GOT3 (cell line): ENCODE measurements at places on chromosomes 4 and X.

GRCh38 chrX:47651043-47651905, 911 bp upstream of the ELK1 start:
- no peak for DNase-seq

- DNase-seq = no peak
Observed at GRCh38 chr4:683982-684622, 4.8 kb downstream of the SLC49A3 start.

DNA sequence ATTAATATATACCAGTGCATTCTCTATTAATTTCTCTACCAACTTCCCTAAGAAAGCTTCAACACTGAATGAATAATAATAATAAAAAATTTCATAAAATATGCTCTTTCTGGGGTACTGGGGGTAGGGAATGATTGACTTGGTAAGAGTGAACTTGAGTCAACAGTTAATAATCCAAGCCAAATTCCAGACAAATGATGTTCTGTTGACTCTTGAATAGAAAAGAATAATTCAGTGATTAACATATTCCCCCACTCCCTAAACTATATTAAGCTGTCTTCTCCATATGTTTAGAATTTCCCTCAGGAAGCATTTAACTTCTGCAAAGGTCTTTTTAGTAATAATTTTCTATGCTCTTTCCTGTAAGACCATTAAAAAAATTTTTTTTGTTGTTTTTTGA, 12.3 kb downstream of the PGRMC2 start:
- no peak for DNase-seq

DNA sequence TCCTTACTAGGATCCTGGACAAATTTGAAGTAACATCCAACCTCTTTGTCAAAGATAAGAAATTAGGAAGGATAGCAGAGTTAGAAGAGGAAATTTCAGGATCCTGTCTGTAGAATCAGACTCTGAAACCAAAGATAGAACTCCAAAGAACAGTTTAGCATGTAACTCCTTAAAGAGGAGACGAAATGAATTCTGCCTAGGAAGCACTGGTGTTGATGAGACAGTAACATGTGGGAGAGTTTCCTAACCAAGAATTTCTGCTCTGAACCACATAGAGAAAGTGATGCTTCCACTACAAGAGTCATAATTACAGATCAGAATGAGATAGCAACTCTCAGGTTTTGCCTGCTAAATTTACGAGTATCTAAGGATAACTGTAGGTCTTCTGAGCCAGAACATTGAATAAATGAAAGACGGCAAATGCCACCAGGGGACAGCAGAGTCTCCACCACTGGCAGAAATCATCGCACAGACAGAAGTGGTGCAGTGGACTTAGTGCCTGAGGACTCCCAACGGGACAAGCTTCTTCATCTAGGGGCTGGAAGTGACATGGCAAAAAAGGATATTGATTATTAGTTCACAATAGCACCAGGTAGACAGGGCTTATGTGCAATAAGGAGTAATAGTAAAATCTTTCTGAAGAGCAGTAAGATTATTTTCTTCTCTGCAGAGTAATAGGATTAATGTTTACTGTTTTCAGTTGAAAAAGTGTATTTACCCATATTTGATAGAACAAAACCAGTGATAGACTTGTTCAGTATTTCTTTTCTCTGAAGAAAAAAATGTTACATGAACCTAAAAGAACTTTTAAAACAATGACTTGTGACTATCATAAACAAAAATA, 6.7 kb upstream of the PPID start:
- DNase-seq = no peak

DNA sequence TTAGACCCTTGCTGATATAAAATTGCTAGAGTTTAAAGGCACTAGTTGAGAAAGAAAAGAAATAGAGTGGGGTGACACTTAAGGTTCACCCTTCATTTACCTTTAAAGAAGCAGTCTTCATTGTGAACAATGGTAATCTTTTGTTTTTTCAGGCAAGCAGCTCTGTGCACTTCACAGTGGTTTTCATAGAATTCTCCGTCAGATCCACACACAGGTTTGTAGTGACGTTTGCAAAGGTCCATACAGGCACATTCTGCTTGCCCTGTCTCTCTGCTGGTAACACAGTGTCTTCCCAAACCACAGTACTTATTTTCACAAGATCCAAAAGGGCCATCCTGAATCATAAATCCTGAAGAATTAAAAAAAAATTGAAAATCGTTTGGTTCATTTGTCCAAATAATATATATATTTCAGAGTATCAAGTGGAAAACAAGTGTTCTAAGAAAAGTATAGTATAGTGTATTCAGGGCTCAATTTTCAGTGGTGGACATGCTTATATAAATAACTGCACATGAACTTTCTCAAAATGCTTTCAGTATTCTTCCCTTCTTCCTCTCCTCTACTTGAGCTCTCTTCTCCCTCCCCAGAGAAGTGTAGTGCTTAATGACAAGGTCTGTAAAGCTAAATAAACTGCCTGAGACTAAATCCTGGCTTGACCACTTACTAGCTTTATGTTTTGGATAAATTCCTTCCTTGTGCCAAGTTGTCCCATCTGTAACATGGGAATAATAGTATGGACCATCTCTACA, 243.3 kb downstream of the FSTL5 start:
- no peak for DNase-seq

GRCh38 chrX:151359931-151360871, 36.8 kb upstream of the VMA21 start:
- DNase-seq = no peak

DNA sequence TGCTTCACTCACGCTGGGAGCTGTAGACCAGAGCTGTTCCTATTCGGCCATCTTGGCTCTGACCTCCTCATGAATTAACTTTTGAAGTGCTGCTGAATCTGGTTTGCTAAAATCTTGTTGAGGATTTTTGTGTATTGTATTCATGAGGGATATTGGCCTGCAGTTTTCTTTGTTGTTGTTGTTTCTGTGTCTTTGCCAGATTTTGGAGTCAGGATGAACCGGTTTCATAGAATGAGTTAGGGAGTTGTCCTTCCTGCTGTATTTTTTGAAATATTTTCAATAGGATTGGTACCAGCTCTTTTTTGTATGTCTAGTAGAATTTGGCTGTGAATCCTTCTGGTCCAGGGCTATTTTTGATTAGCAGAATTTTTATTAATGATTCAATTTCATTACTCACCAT, 138.1 kb downstream of the NPFFR2 start:
- no peak for DNase-seq

DNA sequence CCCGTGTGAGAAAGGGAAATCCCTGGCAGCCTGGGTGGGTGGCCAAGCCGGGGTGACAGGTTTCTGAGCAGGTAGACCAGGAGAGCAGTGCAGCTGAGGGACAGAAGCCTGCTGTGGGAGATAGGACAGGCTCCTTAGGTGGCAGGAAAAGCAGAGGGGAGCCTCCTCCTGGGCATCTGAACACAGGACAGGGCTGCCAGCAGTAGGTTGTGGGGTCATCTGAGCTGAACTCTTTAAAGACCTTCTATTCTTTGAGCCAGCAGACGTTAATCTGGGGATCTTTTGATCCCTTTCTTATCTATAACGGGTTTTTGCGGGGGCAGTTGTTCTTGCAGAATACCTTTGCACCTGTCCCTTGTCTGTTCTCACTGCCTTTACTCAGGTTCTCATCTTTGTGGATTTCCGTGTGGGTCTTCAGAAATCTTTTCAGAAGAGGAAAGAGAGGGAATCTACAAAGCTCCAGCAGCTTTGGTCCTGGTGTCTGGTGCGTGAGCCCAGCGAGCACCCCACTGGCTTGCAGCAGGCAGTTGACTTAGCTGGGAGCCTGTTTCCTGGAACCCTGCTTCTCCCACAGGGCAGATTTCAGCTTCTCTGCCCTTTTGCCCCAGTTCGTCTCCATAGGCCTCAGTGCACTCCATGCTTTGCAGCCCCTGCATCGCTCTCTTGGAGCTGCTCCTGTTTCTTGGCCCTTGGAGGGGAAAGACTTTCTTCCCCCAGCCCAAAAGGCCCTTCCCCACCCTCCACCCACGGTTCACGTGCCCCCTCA, 35.8 kb upstream of the TADA2B start:
- no peak for DNase-seq

- no peak for DNase-seq
Observed at GRCh38 chr4:26484032-26484515, 6.2 kb downstream of the CCKAR start.
